NCI-H2029 treated with DMSO at 0.1 percent for 48 hours (cell line): ENCODE measurements at places on chromosomes 1 and 21.

GRCh38 chr1:243287652-243288051 is 31.8 kb downstream of the SDCCAG8 start:
- DNase-seq: no peak

DNA sequence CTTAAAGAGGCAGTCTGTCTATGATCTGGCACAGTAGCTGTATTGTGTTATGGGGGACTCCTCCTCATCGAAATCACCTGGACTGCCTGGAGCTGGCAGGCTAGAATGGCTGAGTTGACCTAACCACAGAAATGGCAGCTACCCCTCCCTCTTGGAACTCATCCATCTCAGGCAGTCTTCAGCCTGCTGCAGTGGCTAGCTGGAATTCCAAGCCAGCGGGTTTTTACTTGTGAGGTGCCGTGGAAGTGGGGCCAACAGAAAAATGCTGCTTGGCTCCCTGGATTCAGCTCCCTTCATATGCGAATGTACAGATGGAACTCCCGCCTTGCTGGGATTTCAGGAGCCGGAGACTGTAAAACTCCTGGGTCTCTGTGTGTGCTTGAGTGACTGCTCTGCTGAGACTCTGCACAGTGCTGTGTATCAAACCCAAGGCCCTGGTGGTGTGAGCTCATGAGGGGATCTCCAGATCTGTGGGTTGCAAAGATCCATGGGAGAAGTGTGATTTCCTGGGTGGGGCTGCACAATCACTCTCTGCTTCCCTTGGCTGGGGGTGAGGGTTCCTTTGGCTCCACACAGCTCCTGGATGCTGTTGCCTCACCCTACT is 316.9 kb downstream of the CTH start:
- no peak for DNase-seq

GRCh38 chr1:115322631-115323030 is 15.4 kb downstream of the NGF start:
- no peak for DNase-seq

DNA sequence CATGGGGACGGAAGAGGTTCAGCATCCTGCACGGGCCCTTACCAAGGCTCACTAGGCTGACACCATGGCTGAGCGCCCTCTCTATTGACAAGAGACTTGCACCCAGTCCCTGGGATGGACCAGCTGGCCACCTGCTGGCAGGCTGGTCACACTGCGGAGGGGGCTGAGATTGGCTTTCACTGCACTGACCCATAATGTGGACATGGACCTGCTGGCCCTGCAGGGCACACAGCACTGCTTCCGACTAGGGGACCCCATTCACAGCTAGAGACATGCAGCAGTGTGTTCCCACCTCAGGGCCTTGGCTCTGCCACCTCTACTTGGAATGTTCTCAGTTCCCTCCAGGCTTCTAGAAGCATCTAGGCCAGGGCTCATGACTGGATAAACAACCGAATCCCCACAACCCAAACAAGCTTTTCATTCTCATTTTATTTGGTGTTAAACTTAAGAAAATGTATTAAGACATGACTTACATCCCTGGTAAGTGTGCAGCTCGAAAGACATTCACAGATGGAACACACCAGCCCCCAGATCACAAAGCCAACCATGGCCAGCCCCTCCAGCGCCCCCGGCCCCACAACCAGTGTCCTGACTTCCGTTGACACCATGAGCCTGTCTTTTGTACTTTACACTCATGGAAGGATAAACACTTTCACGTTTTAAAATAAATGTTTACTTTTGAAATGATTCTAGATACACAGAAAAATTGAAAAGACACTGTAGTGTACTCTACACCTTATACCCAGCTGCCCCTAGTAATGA is 9.3 kb upstream of the SRARP start:
- no peak for DNase-seq

DNA sequence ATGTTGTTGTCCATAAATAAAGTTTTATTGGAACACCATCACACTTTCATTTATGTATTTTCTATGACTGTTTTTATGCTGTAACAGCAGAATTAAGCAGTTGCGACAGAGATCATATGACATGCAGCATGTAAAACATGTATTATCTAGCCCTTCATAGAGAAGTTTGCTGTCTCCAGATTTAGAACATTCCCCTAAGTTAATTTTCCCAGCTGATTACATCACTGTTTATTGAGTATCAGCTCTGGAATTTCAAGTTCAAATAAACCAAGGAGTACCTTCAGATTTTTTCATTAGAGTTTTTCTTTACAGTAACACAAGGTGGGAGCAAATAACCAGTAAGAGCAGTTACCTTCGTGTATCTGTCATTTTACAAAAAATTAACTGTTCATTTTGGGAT is 792.8 kb downstream of the USP25 start:
- no peak for DNase-seq

DNA sequence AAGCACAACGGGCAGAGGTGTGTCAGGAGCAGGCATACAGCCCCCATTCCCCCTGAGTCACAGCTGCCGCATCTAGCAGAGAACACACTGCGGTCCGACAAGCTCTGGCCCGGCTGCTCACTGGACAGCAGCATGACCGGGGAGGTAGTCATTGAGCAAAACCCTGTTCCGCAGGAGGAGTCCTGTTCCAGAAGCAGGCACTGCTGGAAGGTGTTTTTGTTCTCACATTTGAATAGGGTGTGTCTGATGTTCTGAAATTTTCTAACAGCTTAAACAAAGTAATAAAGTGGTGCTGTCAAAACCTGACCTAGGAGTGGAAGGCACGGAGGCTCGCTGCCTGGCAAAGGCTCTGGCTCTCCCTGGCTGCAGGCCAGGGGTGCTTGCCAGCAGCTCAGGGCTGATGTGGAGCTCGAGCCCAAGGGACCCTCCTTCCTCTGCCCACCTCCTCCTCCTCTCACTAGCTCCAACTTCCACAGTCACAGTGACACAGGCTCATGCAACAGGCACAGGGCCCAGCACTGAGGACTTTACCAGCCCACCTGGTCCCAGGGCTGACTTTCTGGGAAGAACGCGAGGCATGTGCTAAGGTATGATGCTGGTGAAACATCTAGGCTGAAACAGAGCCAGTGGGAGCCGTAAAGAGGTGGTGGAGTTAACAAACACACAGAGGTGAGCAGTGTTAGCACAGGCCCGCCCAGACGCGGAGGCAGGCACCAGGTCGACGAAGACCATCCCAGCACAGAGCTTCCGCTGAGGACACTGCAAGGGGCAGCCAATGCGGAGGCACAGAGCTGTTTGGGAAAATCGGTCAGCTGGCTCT is 118.6 kb upstream of the IFFO2 start:
- DNase-seq: peak; percentile 70

DNA sequence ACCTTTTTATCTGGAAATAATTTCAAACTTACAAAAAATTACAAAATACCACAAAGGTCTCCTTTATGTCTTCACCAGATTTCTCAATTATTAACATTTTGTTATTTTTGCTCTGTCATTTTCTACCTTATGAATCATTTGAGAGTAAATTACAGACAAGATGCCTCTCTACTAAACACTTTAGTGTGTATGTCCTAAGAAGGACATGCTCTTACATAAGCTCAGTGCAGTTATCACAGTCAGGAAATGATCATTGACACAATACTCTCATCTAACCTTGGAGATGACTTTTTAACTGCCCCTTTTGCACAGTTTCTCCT is 378.9 kb upstream of the RUNX1 start:
- DNase-seq: no peak

DNA sequence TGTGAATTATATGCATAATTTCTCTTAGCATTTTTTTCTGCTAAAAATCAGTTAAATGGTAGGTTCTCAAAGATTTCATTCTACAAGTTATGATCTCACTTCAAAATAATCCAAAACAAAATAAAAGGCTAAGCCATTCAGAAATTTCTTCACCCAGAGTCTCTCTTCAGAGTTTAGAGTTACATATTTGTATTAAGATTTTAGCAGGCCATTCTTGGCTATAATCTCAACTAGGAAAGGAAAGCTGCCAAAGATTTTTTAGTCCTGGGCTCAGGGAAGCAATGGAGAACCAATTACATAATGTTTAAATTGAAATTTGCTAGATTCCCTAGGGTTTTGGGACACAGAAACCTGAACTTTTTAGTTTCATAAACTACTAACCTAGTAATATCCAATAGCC is 245.0 kb downstream of the USH2A start:
- no peak for DNase-seq

GRCh38 chr1:114126261-114127095 is 27.2 kb downstream of the SYT6 start:
- DNase-seq: no peak

- DNase-seq: no peak
Measured at GRCh38 chr1:100657876-100658715, 61.4 kb upstream of the VCAM1 start.

DNA sequence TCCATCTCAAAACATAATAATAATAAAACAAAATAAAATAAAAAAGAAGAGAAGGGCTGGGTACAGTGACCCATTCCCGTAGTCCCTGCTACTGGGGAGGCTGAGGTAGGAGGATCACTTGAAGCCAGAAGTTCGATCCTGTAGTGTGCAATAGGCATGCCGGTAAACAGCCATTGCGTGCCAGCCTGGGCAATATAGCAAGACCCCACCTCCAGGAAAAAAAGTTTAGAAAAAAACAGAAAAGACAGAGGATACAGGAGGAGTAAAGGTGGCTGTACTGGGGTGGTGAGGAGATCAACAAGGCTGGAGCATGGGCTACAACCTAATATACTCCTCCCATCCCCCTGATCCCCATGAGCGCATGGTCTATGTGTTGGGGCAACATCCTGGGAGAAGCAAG is 30.8 kb downstream of the PTAFR start:
- DNase-seq: no peak

DNA sequence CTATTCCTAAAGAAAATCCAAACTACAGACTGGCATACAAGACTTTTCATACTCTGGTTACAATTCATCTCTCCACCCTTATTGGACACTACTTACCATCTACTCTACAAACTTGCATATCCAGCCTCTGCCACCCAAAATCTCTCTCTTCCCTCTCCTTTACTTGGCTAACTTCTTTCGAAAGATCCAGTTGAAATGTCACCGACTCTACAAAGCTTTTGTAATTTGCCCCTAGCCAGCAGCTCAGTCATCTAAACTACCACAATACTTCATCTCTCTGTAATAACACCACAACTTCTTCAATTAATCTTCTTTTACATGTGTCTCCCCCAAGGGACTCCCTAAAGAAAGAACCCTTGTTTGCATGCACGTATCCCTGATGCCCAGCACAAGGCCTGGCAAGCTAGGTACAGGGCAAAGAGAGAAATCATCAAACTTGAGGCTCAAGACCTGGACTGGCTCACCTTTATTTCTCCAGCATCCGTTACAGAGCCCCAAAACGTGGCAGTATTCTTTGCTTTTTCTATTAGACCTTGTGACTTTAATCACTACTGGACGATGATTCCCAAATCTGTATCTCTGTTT is 2.7 kb downstream of the ZBTB21 start:
- no peak for DNase-seq

- no peak for DNase-seq
Measured at GRCh38 chr21:41328660-41329607, 12.3 kb downstream of the FAM3B start.

DNA sequence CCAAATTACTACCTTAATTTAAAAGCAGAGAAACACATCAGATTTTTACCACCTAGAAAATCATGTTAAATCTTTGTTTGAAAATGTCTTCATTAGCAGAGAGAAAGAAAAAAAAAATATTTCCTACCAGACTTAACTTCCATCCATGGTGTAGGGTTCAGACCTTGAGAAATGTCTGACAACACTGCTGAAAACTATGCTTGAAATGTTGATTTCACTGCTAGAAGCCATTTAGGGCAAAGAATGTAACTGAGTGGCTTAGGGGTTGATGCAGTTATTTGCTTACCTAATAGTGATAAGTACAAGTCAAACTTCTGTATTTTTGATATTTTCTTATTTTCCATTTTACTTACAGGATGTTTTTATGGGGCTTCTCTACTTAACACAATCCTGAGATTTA is 495.6 kb upstream of the NEGR1 start:
- DNase-seq: no peak

DNA sequence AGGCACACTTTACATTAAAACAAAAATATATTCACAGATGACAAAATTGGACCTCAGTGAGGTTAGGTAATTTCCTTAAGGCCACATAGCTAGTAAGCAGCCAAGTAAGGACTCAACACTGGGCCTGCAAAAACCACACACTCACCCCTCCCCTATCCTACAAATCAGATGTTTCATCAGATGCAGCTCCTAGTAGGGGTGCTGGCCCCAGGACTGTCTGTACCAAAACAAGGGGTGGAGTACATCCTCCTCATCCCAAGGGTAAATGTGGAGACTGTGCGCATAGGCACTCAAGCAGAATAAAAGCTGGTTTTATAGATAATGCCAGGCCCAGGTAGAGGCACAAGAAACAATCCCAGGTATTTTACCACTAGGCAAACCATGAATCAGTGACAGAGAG is 25.7 kb downstream of the URB1 start:
- no peak for DNase-seq

- no peak for DNase-seq
Measured at GRCh38 chr1:169003864-169004516, 102.5 kb upstream of the ATP1B1 start.

DNA sequence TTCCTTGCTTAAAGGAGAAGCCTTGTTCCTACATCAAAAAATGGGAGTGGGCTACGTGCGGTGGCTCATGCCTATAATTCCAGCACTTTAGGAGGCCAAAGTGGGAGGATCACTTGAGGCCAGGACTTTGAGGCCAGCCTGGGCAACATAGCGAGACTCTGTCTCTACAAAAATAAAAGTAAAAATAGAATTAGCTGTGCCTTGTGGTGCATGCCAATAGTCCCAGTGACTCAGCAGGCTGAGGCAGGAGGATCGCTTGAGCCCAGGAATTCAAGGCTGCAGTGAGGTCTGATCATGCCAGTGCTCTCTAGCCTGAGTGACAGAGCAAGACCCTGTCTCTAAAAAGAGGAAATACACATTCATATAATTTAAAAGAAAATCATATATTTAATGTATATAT is 127.1 kb downstream of the C1orf21 start:
- DNase-seq: no peak

- no peak for DNase-seq
Measured at GRCh38 chr1:42784547-42784945, 245 bp upstream of the TMEM269 start.

DNA sequence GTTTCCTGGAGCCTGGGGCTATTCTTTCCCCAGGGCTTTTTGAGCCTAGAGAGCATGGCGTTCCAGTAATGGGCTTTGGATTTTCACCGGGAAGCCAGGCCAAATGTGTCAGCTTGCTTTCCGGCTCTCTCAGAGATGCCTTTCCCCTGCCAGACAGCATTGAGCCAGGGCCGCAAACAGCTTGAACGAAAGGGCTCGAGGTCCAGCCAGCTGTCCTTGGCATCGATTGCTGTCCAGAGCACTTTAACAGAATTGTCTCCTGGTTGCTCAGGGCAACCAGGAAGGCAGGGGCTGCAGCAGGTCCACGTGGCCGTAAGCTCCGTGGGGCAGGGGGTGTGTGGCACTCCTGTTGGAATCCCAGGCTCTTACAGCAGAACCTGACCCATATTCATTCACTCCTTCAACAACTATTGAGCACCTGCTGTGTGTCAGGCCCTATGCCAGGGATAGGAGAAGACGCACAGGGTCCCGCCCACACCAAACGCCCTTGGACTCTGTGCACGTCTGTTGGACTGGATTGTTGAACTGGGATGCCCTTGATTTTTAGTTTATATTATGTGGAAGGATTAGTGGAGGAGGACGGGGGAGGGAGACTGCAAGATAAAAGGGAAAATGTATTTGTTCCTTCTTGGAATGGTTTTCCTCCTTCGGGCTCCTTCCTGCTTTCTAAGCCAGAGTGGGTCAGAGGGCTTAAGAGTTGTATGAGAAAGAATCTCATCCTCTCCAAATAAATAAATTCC is 38.7 kb upstream of the EFHD2 start:
- peak; percentile 2 for DNase-seq
